Adipocyte (in vitro differentiated cells): ENCODE measurements at places on chromosomes 4 and X.

GRCh38 chr4:106264331-106264728 is 51.7 kb downstream of the TBCK start:
- DNase-seq = no peak

- no peak for DNase-seq
Observed at GRCh38 chr4:60989141-60989540, 211.0 kb upstream of the ADGRL3 start.

DNA sequence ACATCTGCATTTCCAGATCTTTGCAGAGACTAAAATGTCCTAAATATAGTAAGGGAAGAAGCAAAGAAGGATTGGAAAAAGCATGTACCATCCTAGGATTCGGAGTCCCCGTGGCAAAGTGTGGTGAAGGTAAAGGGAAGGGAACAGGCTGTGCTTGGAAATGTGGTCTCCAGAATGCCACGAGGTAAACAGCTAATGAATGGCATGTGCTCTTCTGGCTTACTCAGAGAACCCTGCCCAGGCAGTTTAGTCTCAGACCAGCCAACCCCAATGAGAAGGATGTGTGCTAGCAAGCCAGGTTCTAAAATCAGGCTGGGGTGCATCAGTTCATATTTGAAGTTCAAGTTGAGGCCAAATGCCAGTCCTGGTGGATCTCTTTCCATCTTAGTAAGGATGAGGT is 113.1 kb downstream of the RS1 start:
- DNase-seq = peak; percentile 6

DNA sequence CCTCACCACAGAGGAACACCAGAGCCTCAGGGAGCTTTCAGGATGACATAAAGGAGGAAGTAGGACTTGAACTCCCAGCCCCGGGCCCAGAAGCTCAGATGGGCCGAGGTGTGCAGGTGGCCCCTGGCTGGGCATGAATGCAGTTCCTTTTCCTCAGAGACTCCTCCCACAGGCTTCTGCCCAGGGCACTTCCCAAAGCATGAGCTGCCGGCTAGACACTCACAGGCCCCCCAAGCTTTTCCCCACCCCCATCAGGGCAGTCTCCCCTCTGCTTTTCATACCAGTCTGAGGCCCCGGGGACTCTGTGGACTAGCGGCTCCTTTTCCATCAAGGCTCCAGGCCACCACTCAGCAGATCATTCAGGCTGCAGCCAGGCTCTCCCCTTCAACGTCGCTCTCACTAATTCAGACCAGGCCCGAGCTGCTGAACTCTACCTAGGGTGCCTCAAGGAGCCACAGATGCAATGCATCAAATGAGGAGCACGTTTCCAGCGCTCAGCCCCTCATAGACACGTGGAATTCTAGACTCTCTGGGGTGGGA is 36.9 kb downstream of the HMX1 start:
- DNase-seq = no peak

GRCh38 chrX:154515090-154515965 is 704 bp downstream of the FAM3A start:
- DNase-seq = peak; percentile 45

DNA sequence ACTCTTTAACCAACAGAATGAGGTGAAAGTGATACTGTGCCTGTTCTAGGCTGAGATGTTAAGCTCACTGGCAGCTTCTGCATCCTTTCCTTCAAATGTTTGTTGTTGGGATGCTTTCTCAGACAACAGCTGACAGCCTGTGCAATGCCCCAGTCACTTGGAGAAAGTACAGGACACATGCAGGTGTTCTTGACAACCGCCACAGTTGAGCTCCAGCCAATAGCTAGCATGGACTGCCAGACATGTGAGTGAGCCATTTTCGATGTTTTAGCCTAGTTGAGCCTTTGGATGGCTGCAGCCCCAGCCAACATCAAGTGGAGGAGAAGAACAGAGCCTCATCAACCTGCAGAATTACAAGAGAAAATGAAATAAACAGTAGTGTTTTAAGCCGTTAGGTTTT is 94.1 kb upstream of the PPP3CA start:
- DNase-seq = no peak

- DNase-seq = peak; percentile 43
Observed at GRCh38 chr4:111475001-111475400, 670.3 kb upstream of the FAM241A start.

DNA sequence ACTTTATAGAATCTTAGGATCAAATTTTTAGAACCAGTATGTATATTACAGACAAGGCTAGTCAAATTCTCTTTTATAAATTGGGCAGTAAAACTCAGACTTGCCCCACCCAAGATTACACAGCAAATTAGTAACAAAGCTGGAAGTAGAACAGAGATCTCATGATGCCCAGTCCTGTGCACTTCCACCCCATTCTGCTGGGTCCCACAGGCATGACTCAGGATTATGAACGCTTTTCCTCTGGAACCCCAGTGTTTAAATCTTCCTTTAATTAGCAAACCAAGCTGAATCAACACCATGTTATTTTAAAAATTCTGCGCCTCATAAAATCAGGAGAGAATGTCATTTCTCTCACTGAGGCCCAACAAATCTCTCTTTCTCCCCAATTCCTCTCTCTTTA is 1.5 kb upstream of the IL13RA2 start:
- no peak for DNase-seq

GRCh38 chr4:89222170-89222569 is 85.4 kb downstream of the GPRIN3 start:
- DNase-seq = no peak

DNA sequence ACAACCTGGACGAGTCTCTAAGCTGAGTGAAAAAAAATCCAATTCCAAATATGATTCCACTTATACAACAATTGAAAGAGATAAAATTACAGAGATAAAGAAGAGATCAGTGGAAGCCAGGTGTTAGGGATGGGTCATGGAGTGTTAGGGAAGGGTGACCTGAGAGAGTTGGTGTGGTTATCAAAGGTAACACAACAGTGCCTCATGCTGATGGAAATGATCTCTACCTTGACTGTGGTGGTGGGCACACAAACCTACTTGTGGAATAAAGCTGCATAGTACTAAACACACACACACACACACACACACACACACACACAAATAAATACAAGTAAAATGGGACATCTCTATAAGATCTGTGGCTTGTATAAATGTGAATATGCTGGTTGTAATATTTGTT is 26.0 kb downstream of the BEND2 start:
- no peak for DNase-seq

DNA sequence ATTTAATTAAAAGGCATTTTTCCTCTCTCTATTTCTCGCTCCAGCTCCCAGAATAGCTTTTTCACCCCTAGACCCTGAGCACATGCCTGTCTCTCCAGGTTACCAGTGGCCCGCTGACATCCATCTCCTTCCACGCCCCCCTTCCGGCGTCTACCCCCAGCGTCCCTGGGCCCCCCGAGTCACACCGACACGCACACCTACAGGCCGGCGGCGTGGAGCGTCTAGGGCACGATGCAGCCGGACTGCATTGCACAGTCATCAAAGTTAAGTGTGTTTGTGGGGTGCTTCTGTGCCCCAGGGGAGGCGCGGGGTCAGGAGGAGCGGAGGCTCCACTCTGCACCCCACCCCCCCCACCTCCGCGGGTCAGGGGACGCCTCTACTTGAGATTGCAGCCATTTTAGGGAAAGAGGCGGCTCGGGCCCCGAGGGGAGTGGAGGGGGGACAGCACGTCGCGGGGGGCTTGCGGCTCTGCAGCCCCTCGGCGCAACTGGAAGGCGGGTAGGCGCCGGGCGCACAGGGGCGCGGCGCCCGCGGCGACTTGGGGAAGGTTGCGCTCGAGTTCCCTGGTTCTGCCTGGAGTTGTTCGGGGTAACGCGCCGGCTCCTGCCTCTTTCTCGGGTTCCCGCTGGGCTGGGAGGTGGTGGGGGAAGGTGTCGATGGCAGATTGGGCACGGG is 112.7 kb downstream of the DHX15 start:
- peak; percentile 39 for DNase-seq

GRCh38 chr4:6473264-6474052 is 1.0 kb upstream of the PPP2R2C start:
- DNase-seq = no peak

DNA sequence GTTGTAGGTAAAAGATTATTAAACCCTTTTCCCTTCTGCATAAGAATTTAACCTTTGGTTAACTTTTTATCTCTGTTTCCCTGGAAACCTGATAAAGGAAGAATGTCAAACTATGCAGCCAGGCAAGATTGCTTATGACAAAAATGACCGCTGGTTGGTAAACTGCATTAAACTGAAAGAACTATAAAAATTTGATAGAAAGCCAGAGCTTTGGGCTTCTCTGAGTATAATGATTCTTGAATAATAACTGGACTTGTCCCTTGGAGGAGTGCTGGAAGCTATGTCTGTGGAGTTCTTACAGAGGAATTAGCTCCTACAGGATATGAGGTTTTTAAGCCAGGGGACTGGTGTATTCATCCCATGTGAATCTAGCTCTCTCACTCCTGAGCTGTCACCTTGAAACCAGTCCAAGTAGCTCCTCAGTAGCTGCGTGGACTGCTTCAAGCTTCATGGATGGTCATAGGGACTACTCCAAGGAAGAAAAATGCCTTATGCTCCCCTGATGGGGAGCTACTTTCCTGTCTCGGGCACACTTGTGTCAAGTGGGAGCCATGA is 52.0 kb downstream of the RASL11B start:
- DNase-seq = peak; percentile 38

- DNase-seq = no peak
Observed at GRCh38 chr4:148004228-148004857, 272.5 kb downstream of the ARHGAP10 start.

DNA sequence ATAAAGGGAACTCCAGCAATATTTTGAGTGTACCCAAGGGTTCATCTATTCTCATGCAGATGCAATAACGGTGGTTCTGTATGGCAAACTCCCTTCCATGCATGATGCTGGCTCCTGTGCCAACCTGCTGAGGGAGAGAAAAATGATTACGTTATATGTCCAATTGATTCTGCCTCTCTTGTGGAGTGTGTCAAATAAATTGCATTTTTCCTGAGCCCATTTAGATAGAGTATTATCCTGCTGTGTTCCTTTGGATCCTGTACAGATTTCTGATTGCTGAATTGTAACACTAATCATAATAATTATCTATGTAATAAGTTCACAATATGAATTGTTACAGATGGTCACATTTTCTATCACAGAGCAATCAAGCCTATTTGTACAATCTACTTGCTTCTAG is 821.7 kb downstream of the C4orf33 start:
- DNase-seq = no peak

DNA sequence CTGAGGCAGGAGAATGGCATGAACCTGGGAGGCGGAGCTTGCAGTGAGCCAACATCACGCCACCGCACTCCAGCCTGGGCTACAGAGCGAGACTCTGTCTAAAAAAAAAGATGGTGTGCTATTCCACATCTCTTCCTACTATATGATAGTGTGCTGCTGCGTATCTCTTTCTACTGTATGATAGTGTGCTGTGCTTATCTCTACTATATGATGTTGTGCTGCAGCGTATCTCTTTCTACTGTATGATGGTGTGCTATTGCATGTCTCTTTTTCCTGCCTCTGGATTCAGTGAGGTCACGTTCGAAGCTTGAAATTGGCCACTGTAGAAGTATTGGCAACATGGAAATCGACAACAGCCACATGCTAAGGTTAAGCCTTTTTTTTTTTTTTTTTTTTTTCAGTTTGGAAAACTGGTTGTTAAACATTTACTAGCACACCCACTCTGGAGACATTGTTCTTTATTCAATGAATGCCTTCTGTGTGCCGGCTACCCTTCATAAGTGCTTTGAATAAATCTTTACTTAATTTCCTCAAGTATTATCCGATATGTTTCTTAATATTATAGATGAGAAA is 31.0 kb downstream of the ARFIP1 start:
- no peak for DNase-seq

DNA sequence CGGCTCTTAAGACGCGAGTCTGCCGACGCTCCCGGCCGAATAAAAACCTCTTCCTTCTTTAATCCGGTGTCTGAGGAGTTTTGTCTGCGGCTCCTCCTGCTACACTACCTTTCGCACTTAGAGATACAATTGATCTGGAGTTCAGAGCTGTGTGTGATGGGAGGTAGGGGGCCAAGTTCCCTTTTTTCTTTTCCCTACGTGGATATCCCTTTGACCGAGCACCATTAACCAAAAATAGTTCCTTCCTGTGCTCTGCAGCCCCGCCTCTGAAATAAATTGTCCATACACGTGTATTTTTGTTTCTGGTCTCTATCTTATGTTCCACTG is 555 bp upstream of the PGM2 start:
- no peak for DNase-seq
